ENCODE measurements at places on chromosomes 1 and 21. TPM values are rescaled to one million over a fixed set of nuclear protein-coding genes. Genes with fewer than 3 reads are reported as not detected.

Gene FCRL5
- total RNA-seq, result not detected

Gene SLC25A34
- 0.31 TPM for total RNA-seq

Gene ANGPTL7
- total RNA-seq, result not detected

Gene GNG5
- 177 TPM for total RNA-seq

Gene EPHA8
- total RNA-seq, result 0.04 TPM

Gene OR2L5
- total RNA-seq, result not detected

Gene TEDDM1
- total RNA-seq, result not detected

Gene SYPL2
- total RNA-seq, result 0.13 TPM

Gene CDCA8
- 46.1 TPM for total RNA-seq

Gene EDARADD
- total RNA-seq, result 3.4 TPM

Gene RCAN3
- 13.4 TPM for total RNA-seq

Gene SIK1
- 15.9 TPM for total RNA-seq

Gene HSD3B2
- not detected for total RNA-seq

Gene KCNK2
- 0.12 TPM for total RNA-seq

Gene PAQR6
- total RNA-seq, result 4.9 TPM

Gene STRIP1
- 15.3 TPM for total RNA-seq

Gene SMCP
- total RNA-seq, result not detected

Gene INSRR
- total RNA-seq, result not detected

Gene NBPF4
- 0.18 TPM for total RNA-seq

Measured in A549 treated with CORT108297 at 1 μM for 4 hours (cell line).